ENCODE measurements at places on chromosomes 7 and 10.

DNA sequence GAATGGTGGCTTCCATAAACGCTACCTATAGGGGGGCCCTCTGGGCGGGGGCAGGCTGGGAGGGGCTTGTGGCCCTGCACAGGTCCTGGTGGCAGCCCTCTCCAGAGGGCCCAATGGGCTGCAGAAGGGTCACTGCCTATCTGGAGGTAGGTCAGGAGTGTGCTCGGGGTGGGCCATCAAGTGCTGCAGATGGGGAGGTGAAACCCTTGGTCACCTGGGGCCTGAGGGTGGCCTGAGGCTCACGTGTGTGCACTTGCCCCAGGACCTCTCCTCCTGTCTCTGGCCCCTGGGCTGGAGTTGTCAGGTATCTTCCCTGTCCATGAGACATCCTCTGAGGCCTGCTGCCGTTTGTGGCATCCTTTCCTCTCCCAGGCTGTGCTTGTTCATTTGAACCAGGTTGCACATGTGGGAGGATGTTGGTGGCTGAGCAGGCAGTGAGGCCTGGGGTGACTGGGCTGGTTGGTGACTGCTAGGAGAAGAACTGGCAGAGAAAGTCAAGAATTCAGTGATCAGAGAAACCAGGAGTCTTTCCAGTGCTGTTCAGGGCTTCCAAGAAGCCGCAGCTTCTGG, 21.1 kb upstream of the SH2D4B start:
- no peak for DNase-seq

DNA sequence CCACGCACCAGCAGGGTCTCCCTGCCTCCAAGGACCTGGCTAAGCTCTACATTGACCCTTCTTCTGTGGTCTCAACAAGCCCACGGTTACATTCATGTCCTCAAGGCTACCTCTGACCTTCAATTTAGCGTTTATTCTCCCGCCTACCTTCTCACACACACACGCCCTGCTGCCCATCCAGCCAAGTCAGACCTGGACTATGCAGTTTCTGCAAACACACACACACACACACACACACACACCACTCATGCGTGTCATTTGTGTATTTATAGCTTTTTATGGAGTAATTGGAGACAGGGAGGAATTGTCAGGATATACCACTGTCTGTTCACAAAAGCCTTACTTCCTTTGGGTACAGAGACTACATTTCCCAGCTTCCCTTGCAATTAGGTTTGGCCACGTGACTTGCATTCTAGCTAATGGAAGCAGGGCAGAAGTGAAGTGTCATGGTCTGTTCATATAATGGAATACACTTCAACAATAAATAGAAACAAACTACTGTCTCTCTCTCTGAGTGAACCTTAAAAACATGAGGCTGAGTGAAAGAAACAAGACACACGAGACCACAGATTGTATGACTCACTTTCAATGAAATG, 53.8 kb upstream of the CPXM2 start:
- DNase-seq = no peak

GRCh38 chr7:87420173-87420572, 55.3 kb downstream of the ABCB4 start:
- DNase-seq = no peak

DNA sequence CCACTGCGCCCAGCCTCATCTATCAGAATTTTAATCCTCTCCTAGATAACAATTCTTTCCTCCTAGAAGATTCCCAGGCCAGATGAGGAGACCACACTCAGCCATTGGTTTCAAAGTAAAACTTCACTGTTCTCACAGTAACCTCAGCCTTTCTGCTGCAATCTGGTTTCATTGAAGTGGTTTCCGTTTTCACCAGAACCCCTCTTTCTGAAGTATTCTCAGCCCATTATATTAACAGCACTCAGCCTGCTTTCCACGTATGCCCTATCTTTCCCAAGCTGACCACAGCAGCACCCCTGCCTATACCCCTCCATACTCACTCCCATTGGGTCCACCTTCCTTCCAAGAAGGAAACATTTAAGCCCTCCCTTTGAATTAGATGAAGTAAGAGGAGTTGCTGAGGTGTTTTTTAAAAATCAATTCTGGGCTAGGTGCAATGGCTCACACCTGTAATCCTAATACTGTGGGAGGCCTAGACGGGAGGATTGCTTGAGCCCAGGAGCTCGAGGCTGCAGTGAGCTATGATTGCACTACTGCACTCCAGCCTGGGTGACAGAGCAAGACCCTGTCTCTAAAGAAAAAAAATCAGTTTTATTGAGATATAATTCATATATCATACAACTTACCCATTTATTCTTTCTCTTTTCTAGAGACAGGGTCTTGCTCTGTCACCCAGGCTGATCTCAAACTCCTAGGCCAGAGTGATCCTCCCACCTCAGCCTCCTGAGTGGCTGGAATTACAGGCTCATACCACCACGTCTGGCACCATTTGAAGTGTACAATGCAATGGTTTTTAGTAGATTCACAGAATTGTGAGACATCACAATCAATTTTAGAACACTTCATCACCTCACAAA, 11.3 kb downstream of the PLAU start:
- DNase-seq = no peak

- DNase-seq = no peak
These were observed 14.4 kb downstream of the COL28A1 start for GRCh38 chr7:7521259-7521658.

GRCh38 chr10:126349101-126349500, 39.2 kb downstream of the ADAM12 start:
- DNase-seq = no peak

DNA sequence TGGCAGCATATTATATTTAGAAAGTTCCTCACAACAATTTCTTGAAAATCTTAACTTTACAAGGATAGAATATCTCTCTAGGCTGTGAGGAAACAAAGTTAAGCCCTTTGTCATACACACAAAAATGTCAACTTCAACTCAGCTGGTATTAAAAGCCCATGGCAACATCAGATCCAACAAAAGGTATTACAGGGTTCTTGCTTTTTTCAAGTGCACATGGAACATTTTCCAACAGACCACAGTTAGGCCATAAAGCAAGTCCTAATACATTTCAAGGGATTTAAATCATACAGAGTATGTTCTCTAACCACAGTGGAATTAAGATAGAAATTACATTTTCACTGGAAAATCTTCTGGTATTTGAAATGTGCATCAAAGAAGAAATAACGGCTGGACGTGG, 71.9 kb upstream of the OIT3 start:
- DNase-seq = no peak

DNA sequence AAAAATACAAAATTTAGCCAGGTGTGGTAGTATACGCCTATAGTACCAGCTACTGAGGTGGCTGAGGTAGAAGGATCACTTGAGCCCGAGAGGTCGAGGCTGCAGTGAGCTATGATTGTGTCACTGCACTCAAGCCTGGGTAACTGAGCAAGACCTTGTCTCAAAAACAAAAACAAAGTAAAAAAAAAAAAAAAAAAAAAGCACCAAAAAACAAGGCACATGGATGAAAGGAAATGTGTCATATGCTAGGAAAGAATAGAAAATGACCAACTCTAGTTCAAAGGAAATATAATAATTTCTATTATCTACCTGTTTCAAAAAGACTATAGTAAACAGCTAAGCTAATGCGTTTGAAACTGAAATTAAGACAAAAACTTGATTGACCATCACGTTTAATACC, 33.8 kb downstream of the UBE2H start:
- DNase-seq = no peak

- DNase-seq = no peak
These were observed 85.8 kb downstream of the NRP1 start for GRCh38 chr10:33248638-33249037.

DNA sequence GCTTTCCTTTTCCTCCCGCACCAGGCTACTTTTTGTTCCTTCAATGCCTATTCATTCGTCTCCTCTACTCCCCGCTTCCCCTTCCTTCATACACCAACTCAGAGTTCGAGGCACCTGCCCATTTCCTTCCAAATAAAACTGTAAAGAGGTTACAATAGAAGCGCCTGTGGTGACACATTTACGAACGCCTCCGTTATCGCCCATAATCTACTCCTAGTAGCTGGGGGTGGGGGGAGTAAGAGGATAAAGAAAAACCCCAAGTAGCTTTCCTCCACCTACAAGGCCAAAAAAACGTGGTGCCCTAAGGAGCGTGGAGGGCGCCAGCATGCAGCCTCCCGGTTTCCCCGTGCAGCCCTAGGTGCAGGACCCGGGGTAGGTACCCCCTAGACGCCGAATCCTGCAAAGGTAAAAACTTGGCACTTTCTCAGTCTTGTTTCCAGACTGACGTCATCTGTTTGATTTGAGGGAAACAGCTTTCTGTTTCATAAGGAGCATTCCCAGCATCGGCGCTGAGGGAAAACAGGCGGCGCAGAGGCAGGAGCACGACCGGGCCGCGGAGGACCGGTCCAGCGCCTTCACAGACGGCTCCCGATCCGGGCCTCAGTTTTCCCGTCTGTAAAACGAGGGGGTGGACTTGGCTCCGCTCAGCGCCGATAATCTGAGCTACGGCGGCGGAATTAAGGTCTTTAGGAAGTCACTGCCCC, 922 bp downstream of the PPA1 start:
- peak; percentile 63 for DNase-seq

- no peak for DNase-seq
These were observed 369.7 kb downstream of the PLXNA4 start for GRCh38 chr7:132206594-132206993.

DNA sequence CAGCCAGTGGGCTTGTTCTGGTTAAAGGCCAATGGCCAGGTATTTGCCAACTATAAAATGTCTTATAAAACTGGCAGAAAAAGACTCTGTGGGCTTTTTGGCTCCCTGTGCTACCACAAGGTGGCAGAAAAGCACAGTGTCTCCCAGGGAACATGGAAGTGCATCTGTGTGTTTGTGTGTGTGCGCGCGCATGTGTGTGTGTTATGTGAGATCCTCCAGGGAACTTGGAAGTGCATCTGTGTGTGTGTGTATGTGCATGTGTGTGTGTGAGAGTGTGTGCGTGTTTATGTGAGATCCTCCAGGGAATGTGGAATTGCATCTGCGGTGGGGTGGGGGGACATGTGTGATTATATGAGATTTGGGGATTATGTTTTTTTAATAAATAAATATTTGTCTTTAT, 30.2 kb upstream of the ABI1 start:
- peak; percentile 65 for DNase-seq

DNA sequence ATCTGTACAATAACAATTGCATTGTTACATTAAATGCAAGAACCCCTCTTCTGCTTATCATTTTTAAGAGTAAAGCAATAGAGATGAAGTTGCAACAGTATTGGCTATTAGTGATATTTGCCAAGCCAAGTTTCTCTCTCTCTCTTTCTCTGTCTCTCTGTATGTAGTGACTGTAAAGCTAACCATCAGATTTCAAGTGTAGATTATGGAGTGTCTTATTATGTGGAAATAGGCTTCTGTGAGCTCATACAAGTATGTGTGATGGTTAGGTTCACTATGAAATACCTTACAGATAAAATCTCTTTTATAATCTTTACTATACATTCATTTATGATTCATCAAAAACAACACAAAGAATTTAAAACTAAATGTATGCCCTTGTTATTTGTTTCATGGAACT, 28.6 kb upstream of the NRP1 start:
- DNase-seq = no peak

GRCh38 chr10:58457761-58458616, 54.7 kb upstream of the BICC1 start:
- DNase-seq = no peak

DNA sequence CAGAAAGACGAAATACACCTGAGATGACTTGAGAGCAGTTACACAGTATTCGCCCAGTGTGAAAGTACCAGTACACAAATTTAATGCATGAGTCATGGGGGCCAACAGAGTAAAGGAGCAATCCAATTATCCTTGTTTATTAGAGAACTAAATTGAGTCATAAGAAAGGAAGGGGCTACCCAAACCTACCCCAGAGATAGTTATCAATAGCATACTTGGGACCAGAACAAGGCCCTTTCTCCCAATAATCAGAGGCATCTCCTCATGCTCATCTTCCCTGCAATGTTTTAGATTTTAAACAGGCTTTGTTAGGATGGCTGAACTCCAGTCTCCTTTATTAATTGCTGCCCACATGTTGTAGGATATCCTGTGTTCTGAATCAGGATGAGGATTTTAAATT, 239.7 kb upstream of the LRGUK start:
- DNase-seq = no peak

DNA sequence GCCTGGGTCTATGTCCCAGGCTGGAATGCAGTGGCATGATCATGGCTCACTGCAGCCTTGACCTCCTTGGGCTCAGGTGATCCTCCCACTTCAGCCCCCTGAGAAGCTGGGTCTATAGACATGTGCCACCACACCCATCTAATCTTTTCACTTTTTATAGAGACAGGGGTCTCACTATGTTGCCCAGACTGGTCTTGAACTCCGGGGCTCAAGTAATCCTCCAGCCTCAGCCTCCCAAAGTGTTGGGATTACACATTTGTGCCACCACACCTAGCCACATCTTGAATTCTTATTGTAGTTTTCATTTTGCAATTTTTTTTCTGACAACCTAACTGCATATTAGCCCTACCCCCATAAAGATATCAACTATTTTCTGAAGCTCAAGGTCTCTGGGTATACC, 18.4 kb upstream of the COL1A2 start:
- DNase-seq = no peak

DNA sequence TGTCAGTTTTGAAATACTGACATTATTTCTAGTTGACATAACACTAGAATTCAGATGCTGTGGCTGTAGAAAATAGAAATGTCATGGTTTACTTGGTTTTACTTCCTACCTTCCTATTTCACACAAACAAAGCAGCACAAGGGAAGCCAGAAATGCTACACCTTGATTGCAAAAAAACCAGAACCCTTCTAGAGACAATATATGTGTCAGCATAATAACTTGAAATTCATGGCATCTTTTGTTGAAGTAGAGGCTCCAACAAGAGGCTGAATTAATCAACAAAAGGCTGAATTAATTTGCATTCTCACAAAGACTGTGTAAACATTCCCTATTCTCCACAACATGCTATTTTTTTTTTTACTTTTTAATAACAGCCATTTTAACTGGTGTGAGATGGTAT, 25.2 kb downstream of the ZNF117 start:
- DNase-seq = no peak

DNA sequence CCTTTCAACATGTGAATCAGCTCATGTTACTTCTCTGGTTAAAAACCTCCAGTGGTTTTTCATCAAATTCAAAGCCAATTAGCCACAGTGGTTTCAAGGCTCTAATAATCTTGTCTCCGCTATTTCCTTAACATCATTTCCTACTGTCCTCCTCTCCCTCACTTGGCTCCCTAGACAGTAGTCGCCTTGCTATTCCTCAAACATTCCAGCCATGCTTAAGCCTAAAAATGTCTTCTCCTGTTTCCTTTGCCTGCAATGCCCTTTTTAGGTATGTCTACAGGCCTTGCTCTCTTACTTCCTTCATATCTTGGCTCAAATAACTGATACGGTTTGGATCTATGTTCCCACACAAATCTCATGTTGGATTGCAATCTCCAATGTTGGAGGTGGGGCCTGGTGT, 779.4 kb upstream of the LRRN3 start:
- no peak for DNase-seq

DNA sequence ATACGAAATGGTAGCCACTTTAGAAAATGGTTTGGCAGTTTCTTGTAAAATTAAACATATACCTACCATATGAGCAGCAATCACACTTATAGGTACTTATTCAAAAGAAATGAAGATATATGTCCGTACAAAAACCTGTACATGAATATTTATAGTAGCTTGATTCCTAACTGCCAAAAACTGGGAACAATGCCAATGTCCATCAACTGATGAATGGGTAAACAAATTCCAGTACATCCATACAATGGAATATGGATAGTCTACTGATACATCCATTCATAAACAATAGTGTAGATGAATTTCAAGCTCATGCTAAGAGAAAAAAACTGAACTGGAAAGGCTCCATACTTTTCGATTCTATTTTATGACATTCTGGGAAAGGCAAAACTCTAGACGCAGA, 68.5 kb downstream of the AGK start:
- no peak for DNase-seq

Data from stimulated activated CD8-positive, alpha-beta memory T cell treated with anti-CD3 and anti-CD28 coated beads, Interleukin-4, amount 100 ng/mL, for 48 hours (primary cell).